MM.1S (cell line): ENCODE measurements at places on chromosomes 3 and 15.

- no peak for DNase-seq
Observed at GRCh38 chr3:187403768-187404288, 35.6 kb downstream of the RTP4 start.

DNA sequence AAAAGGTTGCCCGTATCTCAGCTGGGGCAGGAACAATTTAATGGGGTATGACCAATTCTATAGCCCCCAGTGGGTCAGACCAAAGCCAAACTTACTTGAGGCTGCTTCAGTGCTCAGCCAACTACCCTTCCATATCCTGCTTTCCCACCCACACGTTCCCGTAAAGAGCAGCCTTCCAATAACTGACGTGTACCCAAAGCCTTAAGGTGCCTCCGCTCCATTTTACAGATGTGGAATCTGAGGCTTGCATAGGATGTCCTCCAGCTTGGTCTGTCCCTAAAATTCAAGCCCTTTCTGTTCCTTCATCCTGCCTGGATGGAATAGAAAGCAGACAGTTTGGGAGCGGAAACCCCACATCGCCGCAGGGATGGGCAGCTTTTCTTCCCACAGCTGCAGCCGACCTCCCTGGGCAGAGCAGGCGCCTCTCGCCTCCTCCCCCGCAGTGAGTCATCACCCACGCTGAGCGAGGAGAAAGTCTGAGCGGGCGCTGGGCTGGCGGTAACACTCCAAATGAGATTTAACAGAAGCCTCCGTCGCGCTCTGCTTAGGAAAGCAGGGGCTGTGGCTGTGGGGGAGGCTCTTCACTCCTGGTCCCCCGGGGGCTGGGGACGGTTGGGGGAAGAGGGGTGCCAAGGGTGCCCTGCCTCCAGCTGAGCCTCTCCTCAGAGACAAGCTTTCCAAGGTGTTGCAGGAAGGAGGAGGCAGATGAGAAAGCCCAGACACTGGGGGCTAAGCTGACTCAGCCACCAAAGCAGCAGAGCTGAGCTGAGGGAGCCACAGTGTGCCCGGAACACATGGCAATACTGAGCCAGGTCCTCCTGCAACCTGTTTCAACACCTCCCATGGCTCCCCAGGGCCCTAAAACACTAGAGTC is 57.8 kb upstream of the HRH1 start:
- no peak for DNase-seq

GRCh38 chr3:187833799-187834578 is 88.7 kb upstream of the BCL6 start:
- DNase-seq, result no peak

DNA sequence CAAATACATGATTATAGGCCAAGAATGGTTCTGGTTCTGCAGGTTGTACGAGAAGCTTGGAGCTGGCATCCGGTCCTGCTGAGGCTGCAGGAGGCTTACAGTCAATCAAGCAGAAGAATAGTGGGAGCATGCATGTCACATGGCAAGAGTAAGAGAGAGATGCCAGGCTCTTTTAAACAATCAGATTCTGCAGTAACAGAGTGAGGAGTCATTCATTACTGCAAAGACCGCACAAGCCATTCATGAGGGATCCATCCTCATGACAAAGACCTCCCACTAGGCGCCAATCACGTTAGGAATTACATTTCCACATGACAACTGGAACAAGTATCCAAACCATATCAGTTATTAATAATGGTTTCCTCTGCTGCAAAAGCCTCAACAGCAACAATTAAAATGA is 536.8 kb downstream of the CADM2 start:
- no peak for DNase-seq

DNA sequence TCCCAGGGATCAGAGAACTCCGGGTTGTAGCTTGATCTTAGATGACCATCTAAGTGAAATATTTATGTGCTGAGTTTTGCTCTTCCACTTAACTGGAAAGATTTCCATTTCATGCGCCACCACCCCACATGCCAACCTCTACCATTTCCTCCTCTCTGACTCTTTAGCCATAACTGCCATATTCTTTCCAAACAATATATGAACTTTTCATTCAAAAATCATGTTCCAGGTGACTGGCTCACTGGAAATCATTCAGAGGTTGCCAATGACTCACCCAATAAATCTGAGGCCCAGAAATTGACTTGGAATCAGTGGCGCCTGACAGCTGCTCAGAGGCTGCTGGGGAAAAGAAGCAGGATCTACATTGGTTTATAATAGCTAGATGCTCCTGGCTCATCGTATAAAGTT is 31.6 kb upstream of the FAM174B start:
- no peak for DNase-seq

DNA sequence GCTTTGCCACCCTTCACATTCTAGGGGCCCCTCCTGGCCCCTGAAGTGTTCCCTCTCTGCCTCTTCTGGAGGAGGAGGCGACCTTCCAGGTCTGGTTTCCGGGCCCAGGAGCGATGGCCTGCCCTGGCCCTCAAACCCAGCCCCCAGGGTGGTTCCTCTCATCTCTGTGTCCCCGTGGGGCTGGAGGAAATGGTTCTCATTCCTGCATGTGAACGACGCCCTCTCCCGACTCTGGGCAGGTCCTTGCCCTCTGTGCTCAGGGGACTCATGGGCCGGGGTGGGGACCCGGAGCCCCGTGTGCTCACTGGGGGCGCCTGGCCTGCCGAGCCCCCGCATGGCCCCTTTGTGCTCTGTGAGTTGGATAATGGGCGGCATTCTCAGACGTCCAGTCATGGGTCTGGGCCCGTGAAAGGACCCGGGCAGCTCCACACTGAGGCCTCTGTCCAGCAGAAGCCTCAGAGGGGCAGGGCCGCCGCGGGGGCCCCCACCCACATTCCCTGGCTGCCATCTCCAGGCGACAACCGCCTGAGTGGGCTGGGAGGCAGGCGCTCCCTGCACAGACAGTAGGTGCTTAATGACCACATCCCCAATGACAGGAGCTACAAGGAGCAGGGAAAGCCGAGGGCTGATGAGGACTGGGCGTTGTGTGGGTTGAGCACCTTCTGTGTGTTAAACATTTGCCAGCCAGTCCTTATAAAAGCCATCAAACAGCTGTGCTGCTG is 5.5 kb upstream of the PLXND1 start:
- DNase-seq, result no peak

- peak; percentile 39 for DNase-seq
Observed at GRCh38 chr3:69671082-69671952, 67.9 kb upstream of the MITF start.

DNA sequence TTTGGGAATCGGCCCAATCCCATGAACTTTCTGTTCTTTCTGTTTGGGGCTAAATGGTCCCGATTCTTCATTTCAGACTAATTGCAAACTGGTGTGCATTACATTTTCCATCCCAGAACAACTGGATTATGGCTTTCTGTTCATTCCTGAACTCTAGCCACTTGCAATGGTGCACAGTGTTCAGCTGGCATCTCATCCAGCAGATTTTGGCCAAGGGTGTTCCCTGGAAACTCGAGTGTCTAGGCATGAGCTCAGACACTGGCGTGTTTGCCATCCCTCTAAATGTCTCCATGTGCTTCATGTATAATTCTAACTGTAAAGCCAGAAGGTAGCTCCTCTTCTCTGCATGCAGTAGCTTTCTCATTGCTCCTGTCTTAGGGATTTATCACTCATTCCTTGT is 97.1 kb upstream of the MYZAP start:
- DNase-seq, result no peak

- no peak for DNase-seq
Observed at GRCh38 chr3:28186748-28187147, 54.7 kb upstream of the CMC1 start.

DNA sequence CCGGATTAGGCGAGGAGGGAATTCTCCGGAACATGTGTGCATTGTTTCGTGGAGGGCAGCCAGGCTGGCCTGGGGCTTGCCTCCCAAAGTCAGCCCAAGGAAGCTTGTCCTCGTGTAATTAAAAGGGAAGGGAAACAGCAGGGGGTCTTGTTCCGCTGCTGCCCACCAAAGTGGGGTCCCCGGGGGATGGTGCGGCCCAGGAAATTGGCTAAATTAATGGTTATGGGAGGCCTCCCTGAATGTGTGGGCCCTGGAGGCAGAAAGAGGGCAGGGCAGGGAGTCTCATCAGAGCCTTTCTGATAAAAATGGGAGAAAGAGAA is 118.1 kb downstream of the OPA1 start:
- no peak for DNase-seq

GRCh38 chr3:175127075-175127662 is 268.0 kb downstream of the NAALADL2 start:
- no peak for DNase-seq

DNA sequence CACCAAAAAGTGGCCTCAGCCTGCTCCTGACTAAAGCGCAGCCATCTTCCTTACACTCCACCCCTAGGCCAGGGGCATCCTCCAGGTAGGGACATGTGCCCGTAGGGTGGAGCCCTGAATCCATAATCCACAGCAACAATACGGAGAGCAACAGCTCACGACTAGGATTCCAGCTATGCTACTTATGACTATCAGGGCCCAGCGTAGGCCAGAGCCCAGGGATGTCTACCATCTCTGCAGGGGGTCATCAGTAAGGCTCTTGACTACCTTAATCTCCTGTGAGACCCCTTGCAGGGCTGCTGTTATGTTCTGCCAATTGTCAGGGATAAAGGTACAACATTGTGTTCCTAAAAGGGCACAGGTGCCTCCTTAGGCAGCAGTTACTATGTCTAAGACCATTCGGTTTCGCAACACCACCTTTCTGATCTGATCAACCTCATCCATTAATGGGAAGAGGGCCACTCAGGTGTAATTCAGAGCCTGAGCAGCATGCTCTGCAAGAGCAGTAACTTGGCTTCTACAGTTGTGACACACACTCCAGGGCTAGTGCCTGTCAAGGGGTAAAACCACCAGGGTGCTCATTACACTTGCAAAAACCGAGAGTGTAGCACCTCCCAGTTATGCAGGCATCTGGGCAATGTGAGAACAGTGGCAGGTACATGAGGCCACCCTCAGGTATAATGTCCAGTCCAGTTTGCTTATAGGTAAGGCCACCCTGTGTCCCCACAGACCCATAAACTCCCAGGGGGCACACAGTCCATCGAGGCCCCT is 11.0 kb downstream of the CCRL2 start:
- no peak for DNase-seq

- DNase-seq, result peak; percentile 38
Observed at GRCh38 chr15:45790325-45790943, 155.6 kb downstream of the SQOR start.

DNA sequence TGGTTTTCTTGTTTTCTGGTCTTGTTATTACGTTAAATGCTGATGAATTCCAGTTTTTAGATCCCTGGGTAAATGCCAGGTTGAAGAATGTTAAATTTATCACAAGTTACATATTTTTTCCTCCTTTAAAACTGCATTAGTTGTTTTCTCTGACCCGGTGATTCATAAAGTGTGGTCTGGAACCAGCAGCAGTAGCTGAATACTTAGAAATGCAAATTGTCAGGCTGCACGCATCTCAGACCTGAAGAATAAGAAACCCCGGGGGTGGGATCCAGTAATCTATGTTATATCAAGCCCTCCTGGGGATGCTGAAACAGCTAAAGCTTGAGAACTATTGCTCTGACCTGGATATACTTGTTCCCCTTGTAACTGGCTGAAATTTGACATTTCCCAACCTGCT is 69.1 kb downstream of the PEX5L start:
- DNase-seq, result no peak

DNA sequence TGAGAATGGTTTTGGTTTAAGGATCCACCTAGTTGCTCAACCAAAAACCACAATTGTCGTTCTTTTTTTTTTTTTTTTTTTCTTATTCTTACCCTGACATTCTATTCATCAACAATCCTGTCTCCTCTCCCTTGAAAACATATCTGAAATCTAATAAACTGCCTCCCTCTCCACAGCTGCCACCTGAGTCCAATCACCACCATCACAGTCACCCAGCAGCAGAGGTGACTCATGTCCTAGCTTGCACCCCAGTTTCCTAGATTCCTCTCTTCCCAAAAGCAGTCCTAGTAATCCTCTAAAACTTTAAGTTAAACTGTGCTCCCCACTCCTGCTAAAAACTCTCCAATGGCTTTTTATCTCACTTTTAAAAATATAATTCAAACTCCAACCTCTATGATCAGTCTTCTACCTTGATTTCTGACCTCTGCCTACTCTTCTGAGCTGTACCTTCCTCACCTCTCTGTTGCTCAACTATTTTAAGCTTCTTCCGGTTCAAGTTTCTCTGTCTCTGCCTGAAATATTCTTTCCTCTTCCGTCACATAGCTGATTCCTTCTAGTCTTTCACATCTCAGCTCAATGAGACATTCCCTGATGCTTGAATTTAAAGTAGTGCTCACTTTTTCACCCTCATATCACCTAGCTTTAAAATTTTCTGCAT is 33.7 kb upstream of the RBMS3 start:
- DNase-seq, result peak; percentile 9

GRCh38 chr15:72982714-72983113 is 69.5 kb upstream of the NEO1 start:
- no peak for DNase-seq

- DNase-seq, result peak; percentile 42
Observed at GRCh38 chr3:15794303-15794771, 3.4 kb downstream of the ANKRD28 start.

DNA sequence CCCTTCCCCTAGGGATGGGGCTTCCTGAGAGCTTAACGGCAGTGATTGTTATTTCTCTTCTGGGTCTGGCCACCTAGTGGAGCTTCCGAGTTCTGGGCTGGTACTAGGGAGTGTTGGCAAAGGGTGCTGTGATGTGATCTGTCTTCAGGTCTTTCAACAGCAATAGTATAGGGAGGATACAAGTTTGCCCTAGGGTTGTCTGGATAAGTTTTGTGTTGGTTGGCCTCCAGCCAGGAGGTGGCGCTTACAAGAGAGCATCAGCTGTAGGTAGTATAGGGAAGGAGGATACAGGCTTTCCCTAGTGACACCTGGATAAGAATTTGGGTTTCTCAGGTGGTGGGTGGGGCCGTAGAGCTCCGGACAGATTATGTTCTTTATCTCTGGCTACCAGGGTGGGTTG is 19.2 kb upstream of the CPOX start:
- peak; percentile 90 for DNase-seq

DNA sequence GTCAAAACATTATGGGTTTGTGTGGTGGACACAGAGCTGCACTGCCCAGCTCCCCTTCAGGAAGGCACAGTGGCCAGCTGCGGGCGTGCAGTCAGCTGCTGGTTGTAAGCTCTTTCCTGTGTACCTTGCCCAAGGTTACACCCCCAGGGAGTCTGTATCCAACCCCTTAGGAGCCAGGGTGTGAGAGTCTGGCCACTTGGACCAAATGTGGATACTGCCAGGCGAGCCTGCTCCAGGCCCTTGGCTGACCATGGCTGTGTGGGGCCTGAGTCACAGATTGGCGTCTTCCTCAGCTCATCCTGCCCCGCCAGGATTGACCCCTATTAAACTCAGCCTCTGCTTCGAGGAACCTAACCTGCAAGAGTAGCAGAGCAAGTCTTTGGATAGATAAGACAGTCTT is 56.9 kb downstream of the ABHD5 start:
- DNase-seq, result no peak

- DNase-seq, result no peak
Observed at GRCh38 chr3:5503136-5503535, 315.6 kb downstream of the EDEM1 start.

DNA sequence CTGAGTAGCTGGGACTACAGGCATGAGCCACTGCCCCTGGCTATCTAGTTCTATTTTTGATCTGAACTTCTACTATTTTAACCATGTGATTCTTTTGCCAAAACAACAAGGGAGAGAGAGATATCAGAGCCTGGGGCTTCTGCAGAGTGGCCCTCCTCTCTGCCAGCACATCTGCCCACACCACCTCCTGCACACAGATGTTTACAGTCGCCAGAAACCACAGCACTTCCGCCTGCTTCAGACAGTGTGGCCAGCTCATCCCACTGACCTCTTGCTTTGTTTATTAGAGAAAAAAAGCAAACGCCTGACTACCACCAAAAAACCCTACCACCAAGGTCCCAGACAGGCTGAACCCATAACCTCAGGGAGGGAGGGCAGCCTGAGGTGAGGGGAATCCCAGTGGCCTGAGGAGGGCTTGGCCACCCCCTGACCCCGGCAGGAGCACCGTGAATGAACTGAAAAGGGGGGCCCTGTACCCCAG is 85.9 kb upstream of the ABHD2 start:
- DNase-seq, result peak; percentile 92
